ENCODE measurements at places on chromosomes 4 and X.

- DNase-seq: no peak
These were observed 670.3 kb downstream of the KCTD8 start for GRCh38 chr4:43778187-43778915.

DNA sequence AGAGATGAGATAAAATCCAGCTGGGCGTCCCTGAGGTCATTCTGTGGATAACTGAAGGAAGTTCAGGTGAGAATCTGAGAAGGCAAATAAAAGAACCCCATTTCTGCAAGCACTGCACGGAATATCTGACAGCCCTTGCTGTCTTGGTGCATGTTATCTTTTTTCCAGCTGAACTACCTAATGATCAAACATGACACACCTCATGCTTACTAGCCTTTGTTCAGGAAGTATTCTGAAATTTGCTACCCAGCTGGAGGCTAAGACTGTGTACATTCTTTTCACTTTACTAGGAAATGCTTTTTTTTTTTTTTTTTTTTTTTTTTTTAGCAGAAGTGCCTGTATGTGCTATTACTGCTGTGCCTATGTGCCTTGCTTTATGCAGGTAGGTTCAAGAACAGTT, 718.1 kb downstream of the SMARCA1 start:
- no peak for DNase-seq

GRCh38 chr4:156252358-156252921, 298.8 kb upstream of the CTSO start:
- peak; percentile 1 for DNase-seq

GRCh38 chr4:186726426-186727168, 2.9 kb upstream of the FAT1 start:
- DNase-seq: peak; percentile 88

DNA sequence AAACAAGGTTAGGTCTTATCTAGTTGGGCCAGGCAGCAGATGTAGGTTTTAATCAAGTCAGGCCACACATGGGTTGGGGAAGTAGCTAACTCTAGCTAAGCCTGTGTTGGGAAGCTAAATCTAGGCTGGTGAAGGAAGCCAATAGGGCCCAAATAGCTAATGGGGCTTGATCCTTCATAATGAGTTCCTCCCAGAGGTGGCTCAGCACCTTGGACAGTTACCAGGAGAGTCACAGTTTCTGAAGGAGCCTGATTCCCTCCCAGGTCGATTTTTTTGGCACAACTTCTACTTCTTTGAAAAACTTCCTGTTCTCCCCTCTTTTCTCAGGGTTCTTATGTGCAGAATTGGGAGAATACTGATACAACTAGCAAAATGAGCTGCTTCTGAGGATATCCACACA, 242.5 kb upstream of the PRPS2 start:
- peak; percentile 21 for DNase-seq

- peak; percentile 61 for DNase-seq
These were observed 130.1 kb upstream of the TECRL start for GRCh38 chr4:64539234-64539849.

DNA sequence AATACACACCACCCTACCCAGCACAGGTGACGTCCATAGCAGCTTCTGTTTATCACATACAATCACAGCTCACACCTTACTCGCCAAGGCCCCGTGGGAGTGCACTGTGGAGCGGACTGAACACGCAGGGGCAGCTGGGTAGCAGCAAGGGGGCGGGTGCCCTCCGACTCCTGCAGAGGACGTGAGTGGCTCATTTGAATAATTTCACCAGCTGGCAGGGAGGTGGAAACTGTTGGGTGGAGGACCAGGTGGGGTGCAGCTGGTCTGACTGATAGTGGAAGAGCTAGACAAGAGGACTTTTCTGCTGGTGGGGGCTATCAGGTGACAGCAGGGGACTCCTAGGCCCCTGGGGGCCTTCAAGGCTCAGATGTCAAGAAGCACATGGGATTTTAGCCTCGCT, 16.3 kb downstream of the MAN2B2 start:
- no peak for DNase-seq

- no peak for DNase-seq
These were observed 47.7 kb downstream of the FGFRL1 start for GRCh38 chr4:1058997-1059665.

- peak; percentile 50 for DNase-seq
These were observed 275.9 kb upstream of the VCX3A start for GRCh38 chrX:6810776-6811175.

DNA sequence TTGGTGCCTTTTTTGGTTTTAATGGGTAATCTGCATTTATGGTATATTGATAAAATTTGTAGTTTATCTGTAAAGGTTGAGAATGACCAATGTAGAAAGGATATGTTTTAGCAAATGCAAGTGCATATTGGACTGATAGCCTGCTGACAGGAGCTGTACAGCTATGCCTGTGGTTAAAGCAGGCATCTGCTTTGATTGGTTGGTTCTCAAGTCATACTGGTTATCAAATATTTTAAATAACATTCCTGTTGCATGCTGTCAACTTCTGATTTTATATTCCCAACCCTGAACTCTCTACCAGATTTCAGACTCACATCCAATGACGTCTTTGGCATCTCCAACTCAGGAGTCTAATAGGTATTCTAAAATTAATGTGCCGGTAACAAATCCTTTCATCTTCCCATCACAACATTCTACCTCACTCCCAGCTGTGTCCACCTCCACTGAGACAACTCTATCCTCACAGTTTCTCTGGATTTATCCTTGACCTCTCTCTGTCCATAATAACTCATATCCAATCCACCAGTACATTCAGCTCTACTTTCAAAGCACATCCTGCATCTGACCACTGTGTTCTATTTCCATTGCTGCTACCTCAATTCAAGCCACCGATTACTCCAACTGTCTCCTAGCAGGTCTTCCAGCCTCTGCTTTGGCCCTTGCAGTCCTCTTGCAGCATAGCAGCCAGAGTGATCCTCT, 125.7 kb downstream of the CAMK2D start:
- peak; percentile 88 for DNase-seq

DNA sequence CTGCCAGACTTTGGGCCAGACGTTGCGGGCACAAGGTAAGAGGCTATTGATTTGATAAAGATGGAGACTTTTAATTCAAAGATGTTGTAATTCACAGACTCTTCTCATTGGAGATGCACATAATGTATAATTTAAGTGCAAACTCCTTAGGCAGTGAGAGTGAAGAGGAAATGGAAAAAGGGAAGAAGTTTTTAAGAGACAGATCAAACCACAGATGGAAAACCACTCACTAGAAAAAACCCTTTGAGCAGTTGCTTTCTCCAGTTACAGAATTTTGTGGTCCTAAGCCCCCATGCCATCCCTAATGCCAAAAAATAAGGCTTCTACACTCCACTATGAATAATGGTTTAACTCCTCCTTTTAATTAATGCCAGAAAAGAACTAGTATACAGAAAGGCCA, 977.1 kb upstream of the PRKX start:
- no peak for DNase-seq

- no peak for DNase-seq
These were observed 92.7 kb downstream of the SH3KBP1 start for GRCh38 chrX:19794690-19795089.

DNA sequence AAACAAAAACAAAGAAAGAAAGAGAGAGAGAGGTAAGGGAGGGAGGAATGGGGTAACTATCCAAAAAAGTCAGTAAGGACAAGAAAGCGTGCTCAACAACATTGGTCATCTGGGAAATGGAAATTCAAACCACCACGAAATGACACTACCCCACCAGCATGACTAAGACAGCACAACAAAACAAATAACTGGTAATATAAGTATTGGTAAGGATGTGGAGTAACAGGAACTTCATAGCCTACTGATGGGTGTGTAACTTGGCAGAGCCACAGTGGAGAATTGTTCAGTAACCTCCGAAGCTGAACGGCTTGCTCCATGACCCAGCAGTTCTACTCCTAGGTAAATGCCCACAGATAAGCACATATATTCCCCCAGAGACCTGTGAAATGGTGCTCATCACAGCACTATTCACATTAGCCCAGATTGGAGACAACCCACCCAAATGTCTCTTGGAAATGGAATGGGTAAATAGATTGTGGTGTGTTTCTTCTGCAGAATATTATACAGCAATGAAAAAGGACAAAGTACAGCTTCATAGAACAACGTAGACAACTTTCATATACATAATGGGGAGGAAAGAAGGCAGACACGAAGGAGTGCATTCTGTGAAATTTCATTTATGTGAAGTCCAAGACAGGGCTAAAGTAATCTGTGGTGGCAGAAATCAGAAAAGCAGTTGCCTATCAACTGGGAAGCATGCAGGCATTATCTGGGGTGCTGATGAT, 95.5 kb upstream of the ATP6AP2 start:
- no peak for DNase-seq

DNA sequence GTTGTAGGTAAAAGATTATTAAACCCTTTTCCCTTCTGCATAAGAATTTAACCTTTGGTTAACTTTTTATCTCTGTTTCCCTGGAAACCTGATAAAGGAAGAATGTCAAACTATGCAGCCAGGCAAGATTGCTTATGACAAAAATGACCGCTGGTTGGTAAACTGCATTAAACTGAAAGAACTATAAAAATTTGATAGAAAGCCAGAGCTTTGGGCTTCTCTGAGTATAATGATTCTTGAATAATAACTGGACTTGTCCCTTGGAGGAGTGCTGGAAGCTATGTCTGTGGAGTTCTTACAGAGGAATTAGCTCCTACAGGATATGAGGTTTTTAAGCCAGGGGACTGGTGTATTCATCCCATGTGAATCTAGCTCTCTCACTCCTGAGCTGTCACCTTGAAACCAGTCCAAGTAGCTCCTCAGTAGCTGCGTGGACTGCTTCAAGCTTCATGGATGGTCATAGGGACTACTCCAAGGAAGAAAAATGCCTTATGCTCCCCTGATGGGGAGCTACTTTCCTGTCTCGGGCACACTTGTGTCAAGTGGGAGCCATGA, 52.0 kb downstream of the RASL11B start:
- peak; percentile 43 for DNase-seq

DNA sequence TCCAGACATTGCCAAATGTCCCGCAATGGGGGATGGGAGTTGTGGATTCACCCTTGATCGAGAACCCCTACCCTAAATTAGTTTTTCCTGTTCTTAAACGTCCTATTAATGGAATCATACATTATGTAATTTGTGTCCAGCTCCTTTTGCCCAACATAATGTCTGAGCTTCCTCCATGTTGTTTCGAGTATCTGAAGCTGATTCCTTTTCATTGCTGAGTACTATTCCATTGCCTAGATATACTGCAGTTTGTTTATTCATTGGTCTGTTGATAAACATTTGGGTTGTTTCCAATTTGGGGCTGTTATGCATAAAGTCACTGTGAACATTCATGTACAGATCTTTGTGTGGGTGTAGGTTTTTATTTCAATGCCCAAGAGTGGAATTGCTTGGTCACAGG, 251.3 kb downstream of the BCOR start:
- no peak for DNase-seq

GRCh38 chr4:86152454-86152853, 207.4 kb downstream of the MAPK10 start:
- DNase-seq: no peak

DNA sequence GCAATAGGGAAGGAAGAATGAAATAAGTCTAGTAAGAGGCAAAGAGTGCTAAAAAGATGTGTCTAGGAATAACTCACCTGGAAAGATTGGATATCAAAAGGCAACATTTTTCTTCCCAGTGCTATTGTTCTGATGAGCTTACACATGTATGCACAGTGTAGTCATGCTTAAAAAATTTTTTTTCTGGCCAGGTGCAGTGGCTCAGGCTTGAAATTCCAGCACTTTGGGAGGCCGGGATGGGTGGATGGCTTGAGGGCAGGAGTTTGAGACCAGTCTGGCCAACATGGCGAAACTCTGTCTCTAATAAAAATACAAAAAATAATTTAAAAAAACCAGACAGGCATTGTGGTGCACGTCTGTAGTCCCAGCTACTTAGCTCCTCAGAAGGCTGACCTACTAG, 795.8 kb upstream of the IGFBP7 start:
- DNase-seq: no peak

GRCh38 chr4:104500442-104500841, 5.7 kb upstream of the CXXC4 start:
- no peak for DNase-seq

GRCh38 chr4:108031427-108032083, 41.9 kb downstream of the HADH start:
- DNase-seq: no peak

DNA sequence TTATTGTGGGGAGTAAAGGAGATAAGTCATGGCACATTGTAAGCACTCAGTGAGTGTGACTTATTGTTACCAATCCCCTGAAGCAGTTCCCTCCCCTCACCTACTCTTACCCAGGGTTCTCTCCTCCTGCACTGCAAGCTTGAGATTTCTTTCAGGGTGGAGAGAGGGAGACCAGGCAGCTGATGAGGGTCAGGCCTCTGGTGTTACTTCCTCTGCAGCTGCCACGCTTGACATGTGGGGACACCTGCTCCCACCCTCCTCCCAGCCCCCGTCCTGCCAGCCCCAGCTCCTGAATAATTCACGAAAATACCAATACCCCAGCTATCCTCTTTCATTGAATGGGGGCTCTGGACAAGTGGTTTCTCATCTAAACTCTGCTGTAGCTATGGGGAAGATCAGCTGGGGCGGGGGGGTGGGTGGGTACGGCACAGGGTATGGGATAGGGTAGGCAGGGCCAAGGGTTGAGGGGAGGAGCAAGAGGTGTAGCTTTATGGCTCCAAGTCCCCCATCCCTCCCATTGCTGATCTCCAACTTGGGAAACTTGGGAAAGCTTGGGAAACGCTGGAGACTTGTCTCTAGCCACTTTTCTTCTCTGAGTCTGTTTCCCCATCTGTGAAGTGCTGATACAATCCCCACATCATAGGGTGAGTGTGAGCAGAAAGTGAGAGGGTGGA, 148.5 kb upstream of the PJA1 start:
- no peak for DNase-seq

GRCh38 chrX:91066104-91066503, 368.5 kb upstream of the PABPC5 start:
- no peak for DNase-seq

DNA sequence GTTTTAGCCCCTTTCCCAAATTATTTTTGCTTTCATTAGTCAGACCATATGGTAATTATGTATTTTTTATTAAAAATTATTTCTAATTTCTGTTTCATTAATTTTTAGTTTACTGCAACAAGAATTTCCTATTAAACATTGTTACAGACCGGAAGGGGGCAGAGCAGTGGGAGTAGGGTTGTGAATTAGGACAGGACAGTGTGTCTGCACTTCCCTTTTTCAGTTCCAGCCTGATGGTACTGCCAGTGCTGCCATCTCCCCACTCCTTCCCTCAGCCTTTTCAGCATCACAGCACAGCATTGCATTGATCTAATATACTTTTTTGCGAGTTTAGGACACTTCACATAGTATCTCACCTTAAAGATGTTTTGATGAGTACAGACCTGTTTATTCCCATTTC, 76.5 kb downstream of the STIM2 start:
- DNase-seq: no peak

DNA sequence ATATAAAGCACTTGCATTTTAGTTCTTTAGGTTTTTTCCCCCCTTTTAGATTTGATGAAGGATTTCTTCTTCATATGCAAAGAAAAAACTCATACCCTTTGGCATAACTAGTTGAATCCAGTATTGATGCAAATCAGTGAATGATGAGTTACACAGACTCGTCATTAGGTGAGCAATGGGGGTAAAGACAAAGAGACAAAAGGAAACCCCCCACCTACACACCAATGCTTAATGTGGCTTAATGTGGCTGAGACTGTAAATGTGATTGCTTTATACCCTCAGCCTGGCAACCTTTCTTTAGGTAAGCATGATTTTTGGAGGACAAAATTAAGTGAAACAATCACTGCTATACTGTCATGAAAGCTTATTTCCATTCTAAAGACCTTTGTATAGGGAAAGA, 39.5 kb downstream of the CD40LG start:
- no peak for DNase-seq

- no peak for DNase-seq
These were observed 474.7 kb downstream of the PCDH7 start for GRCh38 chr4:31194823-31195222.
